Cortex of kidney (tissue), 1 donor: ENCODE measurements at places on chromosomes 12 and 14.

- no peak for DNase-seq
These were observed 863.3 kb downstream of the BCL11B start for GRCh38 chr14:98408713-98409112.

DNA sequence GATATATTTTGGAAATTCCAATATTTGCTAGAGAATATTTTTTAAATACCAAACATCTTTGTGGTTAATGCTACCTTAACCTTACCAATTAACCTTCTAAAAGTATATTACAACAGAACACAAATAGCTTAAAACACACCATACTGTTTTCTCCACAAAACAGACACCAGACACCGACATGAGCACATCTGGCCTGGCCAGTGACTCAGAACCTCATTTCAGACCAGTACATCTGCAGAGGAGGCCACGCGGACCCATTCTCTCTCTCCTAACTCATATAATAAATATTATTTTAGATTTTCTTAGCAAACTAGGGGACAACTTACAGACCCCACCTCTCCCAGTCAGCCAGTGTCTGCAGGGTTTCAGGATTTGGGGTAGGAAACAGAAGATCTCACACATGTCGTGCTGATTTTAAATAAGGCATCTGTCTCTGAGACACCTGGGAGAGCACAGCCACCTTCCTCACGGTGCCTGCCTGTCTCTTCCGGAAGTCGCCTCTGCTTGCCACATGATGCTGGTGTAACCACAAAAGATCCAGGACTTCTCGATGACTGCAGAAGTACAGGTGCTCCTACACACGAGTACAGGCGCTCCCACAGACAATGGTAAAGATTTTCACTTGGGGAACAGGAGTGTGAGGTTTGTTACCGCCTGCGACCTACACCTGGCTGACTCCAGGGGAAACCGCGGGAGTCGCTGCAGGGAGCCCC is 9.7 kb upstream of the ANKLE2 start:
- DNase-seq: no peak

GRCh38 chr12:68888243-68888642 is 44.7 kb downstream of the CPM start:
- no peak for DNase-seq

DNA sequence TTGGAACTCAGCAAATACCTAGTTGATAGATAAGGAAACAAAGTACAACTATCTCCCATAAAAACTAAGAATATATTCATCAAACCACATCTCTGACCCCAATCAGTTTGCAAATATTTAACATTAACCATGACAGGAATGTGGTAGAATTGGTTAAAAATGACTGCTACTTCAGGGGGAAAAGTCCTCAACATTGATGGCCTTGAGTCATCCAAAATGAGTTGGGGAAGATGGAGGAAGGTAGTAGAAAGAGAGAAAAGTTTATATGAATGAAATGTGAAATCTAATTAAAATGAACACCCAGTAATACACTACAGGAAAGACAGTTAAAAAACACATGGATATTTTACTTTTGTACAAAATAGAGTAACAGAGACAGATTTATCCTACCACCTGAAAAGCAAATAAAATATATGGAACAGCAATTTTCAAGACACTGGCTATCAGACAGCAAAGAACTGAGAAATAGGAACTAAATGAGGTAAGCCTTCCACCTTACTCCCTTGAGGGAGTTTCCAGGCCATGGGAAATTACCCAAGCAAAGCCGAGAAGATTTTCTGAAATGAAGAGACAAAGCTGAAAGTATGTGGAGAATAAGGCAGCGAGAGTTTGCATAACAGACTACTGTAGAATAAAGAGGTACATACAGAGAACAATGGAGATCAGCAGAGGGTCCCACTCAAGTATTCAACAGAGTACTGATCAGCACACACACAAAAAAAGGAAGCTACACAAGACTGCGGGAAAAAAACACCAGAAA is 49.6 kb downstream of the TC2N start:
- no peak for DNase-seq

DNA sequence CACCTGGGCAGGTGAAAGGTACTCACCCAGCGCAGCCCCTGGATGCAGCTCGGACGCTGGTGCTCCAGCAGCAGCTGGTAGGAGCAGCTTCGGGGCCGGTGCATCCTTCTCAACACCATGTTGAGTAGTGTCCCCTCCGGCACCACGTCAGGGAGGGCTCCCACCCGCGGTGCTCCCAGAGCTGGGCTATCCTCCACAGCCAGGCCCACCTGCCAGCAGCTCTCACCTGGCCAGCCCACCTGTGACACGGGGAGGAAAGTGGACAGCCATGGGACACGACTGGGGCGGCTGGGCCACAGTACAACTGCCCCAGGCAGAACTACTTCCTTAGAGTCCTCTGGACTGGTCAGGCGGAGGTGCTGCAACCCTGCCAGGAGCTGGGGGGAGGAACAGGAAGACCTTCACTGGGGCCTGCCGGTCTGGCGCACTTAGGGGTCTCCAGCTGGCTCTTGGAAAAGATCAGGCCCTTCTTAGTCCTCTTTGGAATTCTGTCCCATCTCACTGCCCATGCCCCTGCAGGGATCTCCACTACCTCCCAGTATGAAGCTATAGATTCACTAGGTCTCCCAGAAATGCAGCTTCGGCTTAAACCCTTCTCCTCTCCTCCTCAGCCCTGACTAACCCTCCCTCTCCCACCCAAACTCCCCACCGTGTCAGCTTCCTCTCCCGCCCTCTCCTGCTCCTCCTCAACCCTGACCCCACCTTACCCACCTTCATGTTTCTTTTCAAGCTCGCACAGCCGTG is 668 bp downstream of the RAPGEF3 start:
- no peak for DNase-seq

- DNase-seq: no peak
These were observed 222.8 kb downstream of the EGLN3 start for GRCh38 chr14:33728010-33728498.

DNA sequence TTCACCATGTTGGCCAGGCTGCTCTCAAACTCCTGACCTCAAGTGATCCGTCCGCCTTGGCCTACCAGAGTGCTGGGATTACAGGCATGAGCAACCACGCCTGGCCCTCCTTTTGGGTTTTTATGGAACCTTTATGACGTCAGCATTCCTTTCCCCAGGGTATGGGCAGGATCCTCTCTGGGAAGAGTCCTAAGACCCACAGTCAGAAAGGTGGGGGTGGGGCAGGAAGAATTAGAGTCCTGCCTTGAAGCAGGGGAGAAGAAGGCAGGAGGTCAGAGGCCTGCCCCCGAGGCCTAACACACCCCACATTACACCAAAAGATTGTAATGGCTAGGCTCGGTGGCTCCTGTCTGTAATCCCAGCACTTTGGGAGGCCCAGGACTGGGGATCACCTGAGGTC is 30.8 kb upstream of the CDK17 start:
- no peak for DNase-seq

- DNase-seq: no peak
These were observed 39.8 kb downstream of the IFNG start for GRCh38 chr12:68119724-68120211.

- DNase-seq: no peak
These were observed 1.2 kb downstream of the SART3 start for GRCh38 chr12:108559748-108560147.

DNA sequence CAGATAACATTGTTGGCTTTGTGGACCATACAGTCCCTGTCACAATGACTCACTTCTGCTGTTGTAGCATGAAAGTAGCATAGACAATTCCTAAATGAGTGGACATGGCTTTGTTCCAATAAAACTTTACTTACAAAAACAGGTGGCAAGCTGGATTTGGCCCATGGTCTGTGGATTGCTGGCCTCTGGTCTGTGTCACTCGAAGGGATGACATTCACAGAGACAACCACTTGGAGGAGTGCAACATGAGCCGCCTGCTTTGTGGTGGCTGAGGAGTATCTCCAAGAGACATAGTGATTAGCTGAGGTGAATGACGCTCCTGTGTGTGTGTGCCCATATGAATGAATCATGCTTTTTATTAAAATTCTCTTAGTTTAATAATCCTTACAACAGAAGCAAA is 81.3 kb upstream of the NRXN3 start:
- DNase-seq: no peak

GRCh38 chr14:79480212-79480611 is 731.1 kb downstream of the DIO2 start:
- no peak for DNase-seq

GRCh38 chr14:30142216-30142615 is 214.6 kb upstream of the PRKD1 start:
- no peak for DNase-seq

- no peak for DNase-seq
These were observed 18.5 kb upstream of the DHRS7 start for GRCh38 chr14:60183741-60184140.

DNA sequence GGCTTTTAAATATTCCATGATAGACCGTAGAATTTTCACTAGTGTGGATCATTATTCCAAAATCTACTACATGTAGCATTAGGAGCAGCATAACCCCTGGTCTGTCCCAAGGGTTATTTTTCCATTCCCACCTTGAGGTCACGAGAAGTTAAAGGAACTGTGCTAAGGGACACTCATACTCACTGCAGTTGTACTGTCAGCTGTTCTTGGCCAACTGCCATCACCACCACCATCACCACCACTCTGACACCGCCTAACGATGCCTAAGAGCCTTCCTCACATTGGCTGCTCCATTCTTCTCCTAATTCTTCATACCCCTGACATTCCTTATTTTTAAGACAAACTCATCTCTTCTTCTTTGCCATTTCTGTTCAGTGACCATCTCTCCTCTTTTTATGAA is 13.4 kb upstream of the PTGDR start:
- DNase-seq: no peak

DNA sequence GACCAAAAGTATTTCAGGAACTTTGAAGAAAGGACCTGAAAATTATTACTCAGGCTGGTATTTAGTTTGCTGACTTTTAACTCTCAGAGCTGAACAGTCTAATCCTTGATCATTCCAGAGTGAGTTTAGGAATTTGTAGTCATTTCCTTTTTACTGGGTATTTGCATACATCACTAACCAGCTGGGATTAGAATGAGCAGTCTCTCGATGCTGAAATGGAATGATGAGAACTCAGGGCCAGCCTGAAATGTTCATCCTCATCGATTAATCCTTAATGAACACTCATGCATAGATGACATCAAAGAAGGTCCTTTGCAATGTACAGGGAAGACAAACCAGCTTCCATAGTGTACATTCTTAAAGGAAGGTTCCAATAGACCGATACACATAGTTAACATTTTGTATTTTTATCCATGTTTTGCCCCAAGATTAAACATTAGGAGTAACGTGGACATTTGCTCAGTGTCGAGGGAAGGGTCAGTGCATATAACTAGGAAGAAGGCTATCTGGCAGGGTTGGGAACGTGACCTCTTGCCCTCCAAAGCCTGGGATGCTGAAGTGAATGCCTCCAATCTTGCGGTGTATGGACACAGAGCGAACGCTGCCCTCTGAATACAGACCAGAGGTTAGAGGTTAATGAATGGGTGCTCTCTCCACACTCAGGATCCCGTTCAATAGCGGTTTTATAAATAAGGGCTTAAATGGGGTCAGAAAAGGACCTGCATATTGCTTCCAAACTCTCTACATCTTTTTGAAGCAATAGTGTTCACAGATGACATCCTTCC is 14.5 kb downstream of the FBXL14 start:
- no peak for DNase-seq

DNA sequence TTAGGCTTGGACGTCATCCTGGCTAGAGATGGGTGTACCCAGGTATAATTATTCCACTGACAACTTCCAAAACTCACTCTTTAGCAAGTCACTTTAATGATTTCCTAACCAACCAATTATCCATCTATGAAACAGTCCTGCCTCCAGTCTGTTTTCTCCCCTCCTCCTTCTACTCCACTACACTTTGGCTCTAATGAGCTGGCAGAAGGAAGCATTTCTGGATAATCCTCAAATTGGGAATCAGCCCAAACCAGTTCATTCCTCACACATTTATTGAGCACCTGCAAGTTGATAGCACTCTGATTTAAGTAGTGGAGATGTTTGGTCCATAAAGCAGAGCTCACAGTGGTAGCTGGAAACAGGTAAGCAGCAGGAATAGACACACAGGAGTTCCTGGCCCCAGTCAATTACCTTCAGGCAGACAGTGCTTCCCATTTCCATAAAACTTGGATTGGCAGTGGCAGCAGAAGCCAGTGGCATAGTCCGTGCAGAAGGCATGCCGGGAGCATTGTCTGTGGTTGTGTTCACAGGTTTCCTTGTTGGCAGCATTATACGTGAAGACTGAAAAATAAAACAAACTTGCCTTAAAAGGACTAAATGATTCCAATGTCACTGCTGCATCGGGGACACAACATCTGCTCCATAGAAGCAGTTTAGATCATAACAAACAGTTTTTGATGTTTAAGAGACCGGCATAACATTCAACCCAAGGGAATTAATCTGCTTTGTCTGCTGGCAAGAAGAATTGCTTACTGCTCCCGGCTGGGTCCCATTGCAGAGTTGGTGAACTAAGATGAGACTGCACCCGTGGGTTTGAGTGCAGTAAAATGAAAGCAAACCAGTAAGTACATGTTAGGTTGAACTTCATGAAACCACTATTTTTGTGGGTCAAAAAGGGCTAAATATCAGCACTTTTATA is 26.2 kb downstream of the NID2 start:
- DNase-seq: no peak

- DNase-seq: no peak
These were observed 614 bp upstream of the ARF6 start for GRCh38 chr14:49892301-49892635.

- no peak for DNase-seq
These were observed 39.8 kb upstream of the EID3 start for GRCh38 chr12:104263580-104264358.

DNA sequence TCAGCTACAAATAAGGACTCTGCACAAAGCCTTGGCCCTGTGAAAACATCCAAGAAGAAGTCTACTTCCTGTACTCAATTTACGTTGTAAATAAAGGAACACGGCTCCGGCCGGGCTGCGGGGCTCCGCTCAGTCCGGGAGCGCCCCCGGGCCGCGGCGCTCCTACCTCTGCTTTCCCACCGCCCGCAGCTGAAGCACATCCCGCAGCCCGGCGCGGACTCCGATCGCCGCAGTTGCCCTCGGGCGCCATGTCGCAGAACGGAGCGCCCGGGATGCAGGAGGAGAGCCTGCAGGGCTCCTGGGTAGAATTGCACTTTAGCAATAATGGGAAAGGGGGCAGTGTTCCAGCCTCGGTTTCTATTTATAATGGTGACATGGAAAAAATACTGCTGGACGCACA is 502.3 kb upstream of the FOXG1 start:
- DNase-seq: no peak

DNA sequence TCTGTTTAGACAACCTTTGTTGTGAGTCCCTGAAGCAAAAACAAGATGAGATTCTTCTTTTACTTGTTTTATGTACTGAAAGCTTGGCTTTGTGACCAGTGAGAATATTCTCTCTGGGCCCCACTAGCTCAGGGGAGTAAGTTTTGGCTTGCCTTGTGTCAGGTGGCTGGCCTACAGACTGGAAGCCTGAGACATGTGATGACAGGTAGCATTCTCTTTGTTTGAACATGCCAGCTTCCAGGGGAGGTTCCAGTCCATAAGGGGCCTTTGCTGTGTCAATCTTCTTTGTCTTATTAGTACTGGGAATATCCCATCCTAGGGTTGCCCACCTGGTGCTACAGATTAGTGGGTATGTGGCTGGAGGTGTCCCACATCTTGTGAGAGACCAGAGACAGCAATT is 66.1 kb upstream of the FERMT2 start:
- no peak for DNase-seq
